Inflammatory macrophage treated with lipopolysaccharide for 1 hour (primary cell): ENCODE measurements at places on chromosomes 7 and 10.

DNA sequence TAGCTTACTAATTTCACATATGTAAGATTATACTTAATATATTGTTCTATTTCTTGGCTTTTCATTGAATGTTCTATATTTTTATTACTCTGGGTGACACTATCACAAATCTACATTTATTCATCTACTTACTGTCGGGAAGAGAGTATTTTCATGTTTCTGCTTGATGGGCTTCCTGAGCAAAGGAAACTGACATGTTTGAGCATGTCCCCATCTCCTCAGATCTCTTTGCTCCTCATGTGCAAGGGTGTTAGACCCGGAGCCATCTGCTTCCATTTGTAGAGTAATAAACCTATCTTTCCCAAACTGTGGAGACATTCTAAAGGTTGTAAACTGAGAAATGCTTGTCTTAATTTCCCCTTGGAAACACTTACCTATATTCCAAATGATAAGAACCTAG, 103.5 kb downstream of the LSMEM1 start:
- no peak for DNase-seq

- no peak for DNase-seq
These were observed 91.3 kb downstream of the CPXM2 start for GRCh38 chr10:123800289-123800688.

DNA sequence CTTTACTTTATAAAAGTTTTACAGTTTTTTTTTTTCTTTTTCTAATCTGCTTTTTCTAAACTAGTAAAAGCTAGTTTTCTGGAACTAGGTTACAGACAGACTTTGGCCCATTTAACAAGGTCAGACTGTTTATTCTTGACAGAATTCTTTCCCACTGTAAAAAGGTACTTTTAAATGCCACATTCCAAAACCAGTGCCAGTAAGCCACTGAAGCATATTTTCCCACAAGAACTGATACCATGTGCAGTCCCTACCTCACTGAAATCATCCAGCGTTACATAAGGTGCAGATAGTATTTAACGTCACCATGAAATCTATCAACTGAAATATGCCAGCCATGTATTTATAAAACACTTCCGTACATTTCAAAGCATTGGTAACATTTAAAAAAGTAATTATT, 121.6 kb downstream of the CDK6 start:
- DNase-seq: no peak

GRCh38 chr7:129535896-129536295, 33.6 kb downstream of the SMKR1 start:
- DNase-seq: no peak

GRCh38 chr10:113026679-113027078, 76.6 kb downstream of the TCF7L2 start:
- no peak for DNase-seq

- DNase-seq: no peak
These were observed 23.9 kb downstream of the SEM1 start for GRCh38 chr7:96685755-96686154.

GRCh38 chr7:103576641-103577040, 130.6 kb upstream of the SLC26A5 start:
- DNase-seq: no peak

DNA sequence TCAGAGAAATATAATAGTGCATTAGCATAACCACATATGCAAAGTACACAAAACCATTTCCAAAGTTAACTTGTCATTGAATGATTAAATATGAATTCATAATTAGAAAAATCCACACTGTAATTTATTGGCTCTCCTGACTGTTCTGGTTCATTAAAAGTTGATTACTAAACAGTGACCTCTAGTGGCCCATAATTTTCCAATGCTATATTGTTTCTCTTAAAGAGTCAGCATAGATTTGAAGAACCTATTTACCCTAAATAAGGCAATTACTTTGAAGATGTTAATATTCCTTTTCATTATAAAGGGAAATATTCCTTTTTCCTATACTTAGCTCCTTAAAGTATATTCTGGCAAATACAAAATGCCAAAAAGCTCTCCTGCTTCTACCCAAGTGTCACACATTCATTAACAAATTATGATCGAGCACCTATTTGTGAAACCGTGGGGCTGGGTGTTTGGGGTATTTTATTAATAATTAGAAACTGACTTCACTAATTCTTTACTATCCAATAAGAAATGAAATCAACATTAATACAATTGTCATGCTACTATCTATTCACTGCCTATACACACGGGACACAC, 86.2 kb downstream of the HIBADH start:
- peak; percentile 23 for DNase-seq

GRCh38 chr7:98879979-98880315, 1.6 kb downstream of the TRRAP start:
- no peak for DNase-seq

GRCh38 chr7:90390926-90391325, 12.3 kb upstream of the CLDN12 start:
- DNase-seq: no peak

GRCh38 chr7:112995059-112995824, 91.4 kb downstream of the GPR85 start:
- DNase-seq: no peak

GRCh38 chr7:23468526-23469149, 1.7 kb downstream of the IGF2BP3 start:
- no peak for DNase-seq

GRCh38 chr7:14635955-14636354, 266.6 kb downstream of the DGKB start:
- DNase-seq: no peak

DNA sequence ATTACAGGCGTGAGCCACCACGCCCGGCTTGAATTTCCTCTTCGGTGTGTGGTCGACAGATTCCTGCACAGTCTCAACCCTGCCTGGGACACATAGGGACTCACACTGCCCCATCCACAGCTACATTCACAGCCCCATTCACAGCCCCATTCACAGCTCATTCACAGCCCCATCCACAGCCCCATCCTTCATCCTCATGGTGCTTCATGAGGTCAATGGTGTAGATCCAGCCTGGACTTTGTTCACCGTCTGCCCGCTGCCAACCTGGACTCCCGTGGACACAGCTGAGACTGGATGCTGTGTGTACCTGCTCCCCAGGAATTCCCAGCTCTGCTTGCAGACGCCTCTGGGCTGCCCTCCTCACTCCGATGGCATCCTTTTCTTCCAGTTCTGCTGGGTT, 5.2 kb downstream of the IDI2 start:
- DNase-seq: no peak

DNA sequence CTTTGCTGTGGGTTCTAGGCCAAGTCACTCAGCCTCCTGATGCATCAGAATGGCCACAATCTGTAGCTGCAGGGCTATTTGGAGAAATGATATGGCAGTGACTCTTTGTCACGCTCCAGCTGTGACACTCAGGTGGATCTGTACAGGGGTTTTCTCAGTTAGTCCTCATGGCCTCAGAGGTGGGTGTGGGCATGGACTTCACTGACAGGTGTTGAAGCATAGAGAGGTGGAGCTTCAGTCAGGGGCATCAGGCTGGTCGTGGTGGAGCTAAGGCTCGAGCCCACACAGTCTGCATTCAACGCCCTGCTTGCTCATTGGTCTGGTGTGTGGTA, 21.2 kb downstream of the PALD1 start:
- no peak for DNase-seq

- DNase-seq: peak; percentile 84
These were observed 20.4 kb downstream of the SH2B2 start for GRCh38 chr7:102306916-102307677.

DNA sequence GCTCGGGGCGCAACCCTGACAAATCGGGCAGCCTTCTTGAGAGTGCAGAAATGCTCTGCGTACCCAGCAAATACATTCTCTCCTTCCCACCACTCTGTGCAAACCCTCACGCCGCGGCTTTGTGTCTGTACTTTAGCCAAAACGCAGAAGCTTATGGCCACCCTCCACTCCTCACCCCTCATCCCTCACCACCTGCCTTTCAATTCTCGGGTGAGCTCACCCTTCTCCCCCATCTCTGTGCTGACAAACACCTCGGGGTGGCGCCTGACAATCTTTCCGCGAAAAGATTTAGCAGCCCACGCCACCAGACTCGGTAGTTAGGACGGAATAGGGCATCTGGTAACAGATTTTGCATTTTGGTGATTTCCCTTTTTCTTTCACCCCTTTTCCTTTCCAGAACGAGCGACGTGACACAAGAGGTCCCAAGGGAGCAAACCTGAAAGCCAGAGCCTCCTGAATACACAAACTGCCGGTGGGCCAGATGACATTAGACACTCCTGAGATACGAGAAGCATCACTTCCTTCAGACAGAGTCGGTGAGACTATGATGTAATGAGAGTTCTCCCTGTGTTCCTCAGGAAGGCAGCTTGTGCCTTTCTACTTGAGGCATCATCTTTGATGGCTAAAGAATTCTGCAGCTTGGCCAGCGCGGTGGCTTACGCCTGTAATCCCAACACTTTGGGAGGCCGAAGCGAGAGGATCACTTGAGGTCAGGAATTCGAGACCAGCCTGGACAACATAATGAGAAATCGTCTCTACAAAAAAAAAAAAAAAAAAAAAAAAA, 671 bp upstream of the ATAD1 start:
- peak; percentile 13 for DNase-seq

GRCh38 chr7:93866886-93867285, 23.7 kb downstream of the TFPI2 start:
- no peak for DNase-seq
